Activated T-cell treated with anti-CD3 and anti-CD28 coated beads for 1 hour (primary cell): ENCODE measurements at places on chromosomes 3 and 15.

- DNase-seq, result no peak
Observed at GRCh38 chr15:39586387-39587095, 5.7 kb downstream of the THBS1 start.

- DNase-seq, result no peak
Observed at GRCh38 chr3:113254171-113254947, 43.0 kb downstream of the BOC start.

DNA sequence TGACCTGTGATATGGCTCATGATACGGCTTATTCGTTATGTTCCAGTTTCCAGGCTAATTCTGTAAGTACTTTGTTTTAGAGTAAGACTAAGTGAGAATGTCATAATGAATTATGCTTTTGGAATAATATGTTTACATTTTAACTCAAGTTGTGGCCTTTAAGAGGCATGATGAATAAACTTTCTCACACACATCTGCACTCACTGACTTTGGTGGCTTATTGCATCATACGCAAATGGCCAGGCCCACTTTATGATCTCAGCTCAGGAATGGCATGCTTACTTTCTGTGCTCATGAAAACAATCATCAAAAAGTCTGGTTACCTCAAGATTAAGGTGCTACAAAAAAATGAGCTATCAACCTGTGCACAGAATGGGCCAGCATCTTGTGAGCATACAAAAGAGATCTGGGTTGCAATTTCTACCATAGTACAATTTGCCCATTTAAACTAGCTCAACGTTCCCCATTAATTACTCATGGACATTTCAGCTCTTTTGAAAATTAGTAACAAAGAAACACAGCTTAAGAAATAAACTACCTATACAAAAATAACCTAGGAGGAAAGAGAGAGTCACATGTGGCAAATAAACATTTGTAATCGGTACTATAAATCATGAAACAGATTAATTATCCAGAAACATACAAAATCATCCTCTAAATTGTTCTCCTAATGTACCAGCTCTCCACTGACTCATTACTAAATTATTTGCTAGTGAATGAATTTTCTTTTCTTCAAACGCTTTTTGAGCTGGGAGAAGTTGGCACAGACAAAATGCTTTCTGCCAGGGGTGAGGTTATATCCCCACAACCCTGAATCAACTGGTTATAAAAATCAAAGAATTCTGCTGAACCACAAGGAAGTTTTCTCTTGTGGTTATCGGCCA is 439.0 kb upstream of the ADAMTS9 start:
- no peak for DNase-seq

GRCh38 chr3:37574177-37574943 is 287.3 kb upstream of the CTDSPL start:
- no peak for DNase-seq

- DNase-seq, result no peak
Observed at GRCh38 chr3:98232489-98232888, 31.6 kb upstream of the OR5H6 start.

- DNase-seq, result no peak
Observed at GRCh38 chr3:4340411-4341335, 37.5 kb downstream of the SETMAR start.

- no peak for DNase-seq
Observed at GRCh38 chr15:49988766-49989165, 130.3 kb downstream of the ATP8B4 start.

GRCh38 chr3:179943117-179943880 is 93.4 kb downstream of the PEX5L start:
- DNase-seq, result no peak

GRCh38 chr3:20068512-20069177 is 28.4 kb downstream of the KAT2B start:
- DNase-seq, result no peak

GRCh38 chr3:159165961-159166360 is 364.1 kb downstream of the MFSD1 start:
- DNase-seq, result no peak

- DNase-seq, result no peak
Observed at GRCh38 chr3:37987315-37987697, 3.3 kb upstream of the VILL start.

DNA sequence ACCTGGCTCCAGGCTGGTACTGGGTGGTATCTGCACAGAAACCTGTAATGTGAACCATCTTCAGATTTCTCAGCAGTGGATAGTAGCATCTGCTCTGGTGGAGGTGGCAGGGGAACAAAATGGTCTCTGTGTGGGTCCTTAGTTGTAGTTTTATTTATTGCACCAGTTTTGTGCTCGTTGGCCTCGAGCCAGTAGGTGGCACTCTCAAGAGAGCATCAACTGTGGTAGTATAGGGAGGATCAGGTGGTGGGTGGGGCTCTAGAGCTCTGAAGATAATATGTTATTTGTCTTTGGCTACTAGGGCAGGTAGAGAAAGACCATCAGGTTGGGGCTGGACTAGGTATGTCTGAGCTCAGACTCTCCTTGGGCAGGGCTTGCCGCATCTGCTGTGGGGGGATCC is 254.0 kb upstream of the GPR149 start:
- DNase-seq, result no peak

- no peak for DNase-seq
Observed at GRCh38 chr3:88632226-88632625, 475.2 kb upstream of the EPHA3 start.

DNA sequence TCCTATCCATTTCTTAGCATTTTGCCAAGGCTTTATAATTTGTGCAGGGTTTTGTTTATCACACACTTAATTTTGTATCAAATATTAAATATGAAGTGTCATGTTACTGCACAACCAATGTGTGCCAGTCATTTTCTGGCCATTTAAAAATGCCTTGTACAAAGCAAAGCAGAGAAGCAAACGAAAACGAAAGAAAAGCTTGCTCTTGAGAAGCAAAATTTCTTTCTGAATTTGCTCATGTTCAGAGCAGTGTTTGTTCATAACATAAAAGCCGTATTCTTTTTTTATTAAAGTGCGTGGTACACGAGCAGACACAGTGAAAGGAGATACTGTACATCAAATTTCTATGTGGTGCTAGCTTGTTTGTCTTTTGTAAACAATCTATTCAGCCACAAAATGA is 792.6 kb downstream of the NAALADL2 start:
- DNase-seq, result no peak

DNA sequence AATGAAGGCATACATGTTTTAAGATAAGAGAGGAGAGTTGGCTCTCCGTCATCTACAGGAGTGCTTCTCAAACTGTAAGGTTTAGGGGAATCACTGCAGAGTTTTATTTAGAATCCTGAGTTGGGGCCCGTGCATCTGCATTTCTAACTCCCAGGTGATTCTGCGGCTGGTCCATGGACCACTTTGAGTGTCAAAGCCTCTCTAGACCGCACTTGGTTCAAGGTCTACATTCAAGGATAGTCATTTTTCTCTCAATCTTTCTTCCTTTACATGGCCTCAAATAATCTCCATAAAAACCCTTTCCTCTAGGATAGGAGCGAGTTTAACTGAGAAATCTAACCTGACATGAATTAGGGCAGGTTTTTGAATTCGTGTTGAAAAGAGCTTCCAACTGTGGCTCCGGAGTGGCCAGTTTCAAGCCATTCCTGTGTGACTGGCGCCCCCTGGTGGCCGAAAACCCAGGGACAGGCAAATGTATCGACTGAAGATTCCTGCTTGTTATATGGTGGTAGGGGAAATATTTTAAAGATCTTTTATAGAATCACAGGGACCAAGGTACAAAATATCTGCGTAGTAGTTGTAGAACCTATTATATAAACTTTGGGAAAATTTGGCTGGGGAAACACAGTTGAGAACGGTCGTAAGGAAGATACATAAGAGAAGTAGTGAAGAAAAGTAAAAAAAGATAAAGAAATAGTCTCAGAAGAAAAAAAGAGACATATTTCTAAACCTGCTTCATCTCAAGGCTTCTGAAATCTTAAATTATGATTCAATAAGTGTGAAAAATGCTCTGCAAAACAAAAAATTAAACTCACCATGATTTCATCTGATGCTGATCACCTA is 11.9 kb downstream of the GABRR3 start:
- peak; percentile 99 for DNase-seq

DNA sequence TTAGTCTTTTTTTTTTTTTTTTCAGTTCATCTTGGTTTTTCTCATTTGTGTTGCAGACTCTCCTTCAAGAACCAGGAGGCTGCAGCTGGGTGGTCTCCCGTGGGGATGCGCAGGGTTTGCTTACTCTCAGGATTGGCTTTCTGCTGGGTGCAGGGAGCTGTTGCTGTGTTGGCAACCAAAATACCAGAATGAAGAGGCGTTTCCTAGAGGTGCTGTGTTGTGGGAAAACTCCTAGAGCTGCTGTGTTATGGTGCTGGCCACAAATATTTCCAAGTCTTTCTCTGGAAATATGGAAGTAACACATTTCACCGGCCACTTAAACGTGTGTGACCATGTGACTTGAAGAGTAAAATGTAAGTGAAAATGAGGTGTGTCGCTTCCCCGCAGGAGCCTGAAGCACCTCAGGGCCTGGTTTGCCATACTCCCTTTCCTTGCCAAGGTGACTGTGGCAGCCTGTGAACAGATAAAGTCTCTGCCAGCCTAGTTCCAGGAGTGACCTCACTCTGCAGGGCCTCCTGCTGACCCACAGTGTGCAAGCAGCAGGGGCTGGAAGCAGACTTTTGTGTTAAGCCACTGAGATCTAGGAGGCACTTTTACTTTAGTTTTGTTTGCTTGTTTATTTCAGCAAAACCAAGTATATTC is 258.9 kb downstream of the ADAMTS17 start:
- DNase-seq, result no peak

GRCh38 chr15:31228980-31229826 is 97.4 kb upstream of the KLF13 start:
- DNase-seq, result no peak

- no peak for DNase-seq
Observed at GRCh38 chr15:34358367-34358766, 8.6 kb downstream of the LPCAT4 start.

- peak; percentile 74 for DNase-seq
Observed at GRCh38 chr15:31391687-31392671, 65.3 kb downstream of the KLF13 start.

DNA sequence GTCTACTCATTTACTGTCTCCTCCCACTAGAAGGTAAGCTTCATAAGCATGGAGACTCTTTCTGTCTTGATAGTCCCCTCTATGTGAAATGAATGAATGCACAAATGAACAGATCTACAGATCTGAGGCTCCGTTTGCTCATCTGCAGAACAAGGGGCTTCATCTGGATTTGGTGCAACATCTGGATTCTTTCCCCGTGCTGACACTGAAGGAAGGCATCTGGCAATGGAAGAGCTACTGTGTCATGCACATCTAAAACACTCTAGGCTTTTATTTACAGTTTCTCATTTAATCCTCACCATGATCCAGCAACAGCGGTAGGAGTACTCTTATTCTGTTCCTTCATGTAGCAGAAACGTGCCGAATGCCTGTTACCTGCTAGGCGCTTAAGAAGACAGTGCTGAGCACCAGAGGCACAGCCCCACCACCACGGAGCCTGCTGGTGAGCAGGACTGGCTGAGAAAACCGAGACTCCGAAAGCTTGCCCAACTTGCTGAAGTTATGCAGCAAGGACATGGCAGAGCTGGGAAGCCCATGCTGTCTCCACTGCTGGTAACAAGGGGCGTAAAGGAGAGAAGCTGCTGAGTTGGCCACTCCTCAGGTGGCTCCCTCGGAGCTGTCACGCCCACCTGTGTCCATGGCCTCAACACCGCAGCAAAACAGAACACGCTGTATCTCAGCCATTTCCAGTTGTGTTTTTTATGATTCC is 31.1 kb downstream of the LSM3 start:
- no peak for DNase-seq

DNA sequence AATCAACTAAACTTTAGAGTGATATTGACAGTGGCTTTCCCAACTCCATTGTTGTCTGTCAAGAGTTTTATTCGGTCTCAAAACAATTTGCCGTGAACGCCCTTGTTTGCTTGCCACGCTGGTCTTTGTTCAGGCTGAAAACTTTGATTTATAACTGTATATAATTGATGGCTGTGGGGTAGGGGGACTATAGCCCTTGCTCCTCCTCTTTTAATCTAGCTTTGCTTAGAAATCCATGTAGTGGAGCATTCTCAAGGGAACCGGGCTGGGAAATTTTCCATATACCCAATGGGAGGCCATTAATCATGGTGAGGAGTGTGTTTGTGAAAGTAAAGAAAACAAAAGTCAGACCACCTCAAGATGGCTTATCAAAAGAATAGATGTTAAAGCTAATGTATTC is 339.8 kb upstream of the RARB start:
- no peak for DNase-seq

- no peak for DNase-seq
Observed at GRCh38 chr3:52053307-52054304, 2.8 kb downstream of the DUSP7 start.

GRCh38 chr3:101964861-101965260 is 115.5 kb downstream of the NFKBIZ start:
- DNase-seq, result no peak

DNA sequence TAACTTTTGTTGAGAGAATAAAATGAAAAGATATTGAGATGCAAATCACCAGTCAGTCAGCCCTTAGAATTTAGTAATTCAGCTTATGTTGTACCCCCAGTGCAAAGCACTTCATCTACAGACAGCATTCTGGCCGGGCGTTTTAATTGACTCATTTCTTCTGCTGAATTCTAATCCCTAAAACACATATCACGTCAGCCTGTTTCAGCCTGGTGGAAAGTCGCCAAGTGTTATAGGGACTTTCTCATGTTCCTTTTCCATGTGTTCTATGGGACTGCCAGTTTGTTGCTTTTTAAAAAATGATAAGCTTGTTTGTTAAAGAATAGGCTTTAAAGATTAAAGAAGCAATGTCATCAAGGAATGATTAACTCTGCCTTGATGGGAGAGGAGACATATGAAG is 169.7 kb upstream of the BFSP2 start:
- DNase-seq, result no peak

GRCh38 chr3:81048058-81048665 is 713.3 kb downstream of the GBE1 start:
- no peak for DNase-seq

DNA sequence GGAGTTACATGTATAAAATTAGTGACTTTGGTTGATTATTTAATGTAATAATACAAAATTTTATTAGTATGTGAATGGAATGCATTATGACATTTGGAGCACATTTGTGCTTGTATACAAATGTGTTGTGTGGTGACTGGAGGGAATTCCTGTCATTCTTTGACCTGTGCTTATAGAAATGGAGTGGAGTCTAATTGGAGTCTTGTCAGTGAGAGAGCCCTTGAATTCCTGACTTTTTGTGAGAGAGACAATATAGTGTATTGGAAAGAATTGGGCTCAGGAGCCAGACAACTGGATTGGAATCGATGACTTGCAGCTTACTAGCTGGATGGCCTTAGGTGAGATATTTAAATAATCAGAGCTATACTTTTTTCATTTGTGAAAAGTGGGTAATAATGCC is 9.4 kb downstream of the TCF12 start:
- no peak for DNase-seq

- no peak for DNase-seq
Observed at GRCh38 chr15:66252685-66253417, 699 bp downstream of the MEGF11 start.
